ENCODE measurements at places on chromosomes 3 and 15.

GRCh38 chr3:143256416-143256815, 136.8 kb downstream of the CHST2 start:
- DNase-seq = no peak

DNA sequence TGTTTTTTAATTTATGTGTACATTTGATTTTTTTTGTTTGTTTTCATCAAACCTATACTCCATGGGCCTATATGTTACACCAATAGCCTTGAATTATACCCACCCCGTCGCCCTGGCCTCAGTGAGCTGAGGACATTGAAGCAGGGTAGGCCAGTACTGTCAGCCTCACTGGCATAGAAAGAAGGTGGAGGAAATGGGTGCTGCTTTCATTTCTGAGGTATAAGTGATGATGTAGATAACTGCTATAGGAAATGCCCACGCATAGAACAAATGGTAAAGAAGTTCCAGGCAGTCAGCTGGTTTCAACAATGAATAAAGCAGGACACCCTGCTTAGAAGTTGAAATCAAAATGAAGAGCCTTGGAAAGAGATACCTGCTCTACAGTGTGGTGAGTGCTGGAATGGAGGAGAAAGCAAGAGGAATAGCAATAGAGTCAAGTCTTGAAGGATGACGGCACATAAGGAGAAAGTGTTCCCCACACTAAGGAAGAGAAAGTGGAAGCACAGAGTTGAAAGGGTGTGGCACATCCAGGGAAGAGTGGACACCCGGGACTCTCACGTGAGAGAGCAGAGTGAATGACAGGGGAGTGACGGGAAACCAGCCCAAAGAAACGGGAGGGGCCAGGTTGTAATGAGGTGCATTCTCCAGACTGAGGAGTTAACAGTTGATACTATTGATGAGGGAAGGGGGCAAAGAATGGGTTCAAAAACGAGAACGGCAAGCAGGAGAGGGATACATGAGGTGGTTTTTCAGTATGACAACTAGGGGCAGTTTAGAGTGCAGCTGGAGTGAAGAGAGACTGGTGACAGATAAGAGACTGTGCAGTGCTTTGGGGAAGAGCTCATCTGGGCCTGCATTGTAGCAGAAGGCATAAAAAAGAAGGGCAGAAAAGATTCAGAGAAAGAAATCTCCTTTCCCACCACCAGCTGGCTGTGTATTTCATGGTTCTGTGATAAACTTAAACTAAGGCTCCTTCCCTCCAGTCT, 70.5 kb downstream of the KLHL25 start:
- peak; percentile 16 for DNase-seq

DNA sequence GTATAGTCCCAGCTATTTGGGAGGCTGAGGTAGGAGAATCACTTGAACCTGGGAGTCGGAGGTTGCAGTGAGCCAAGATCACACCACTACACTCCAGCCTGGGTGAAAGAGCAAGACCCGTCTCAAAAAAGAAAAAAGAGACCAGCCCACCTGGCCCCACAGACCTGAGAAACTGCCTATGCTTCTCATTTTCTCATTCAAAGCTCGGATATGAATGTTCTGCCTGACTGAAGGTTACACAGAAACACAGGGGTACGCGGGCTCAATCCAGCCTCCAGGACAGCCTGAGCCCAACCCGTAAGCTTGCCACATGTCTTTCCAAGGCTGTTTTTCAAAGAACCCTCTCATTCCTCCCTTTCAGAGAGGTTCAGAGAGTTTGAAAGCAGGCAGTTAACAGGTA, 9.7 kb upstream of the LRRC15 start:
- DNase-seq = no peak

DNA sequence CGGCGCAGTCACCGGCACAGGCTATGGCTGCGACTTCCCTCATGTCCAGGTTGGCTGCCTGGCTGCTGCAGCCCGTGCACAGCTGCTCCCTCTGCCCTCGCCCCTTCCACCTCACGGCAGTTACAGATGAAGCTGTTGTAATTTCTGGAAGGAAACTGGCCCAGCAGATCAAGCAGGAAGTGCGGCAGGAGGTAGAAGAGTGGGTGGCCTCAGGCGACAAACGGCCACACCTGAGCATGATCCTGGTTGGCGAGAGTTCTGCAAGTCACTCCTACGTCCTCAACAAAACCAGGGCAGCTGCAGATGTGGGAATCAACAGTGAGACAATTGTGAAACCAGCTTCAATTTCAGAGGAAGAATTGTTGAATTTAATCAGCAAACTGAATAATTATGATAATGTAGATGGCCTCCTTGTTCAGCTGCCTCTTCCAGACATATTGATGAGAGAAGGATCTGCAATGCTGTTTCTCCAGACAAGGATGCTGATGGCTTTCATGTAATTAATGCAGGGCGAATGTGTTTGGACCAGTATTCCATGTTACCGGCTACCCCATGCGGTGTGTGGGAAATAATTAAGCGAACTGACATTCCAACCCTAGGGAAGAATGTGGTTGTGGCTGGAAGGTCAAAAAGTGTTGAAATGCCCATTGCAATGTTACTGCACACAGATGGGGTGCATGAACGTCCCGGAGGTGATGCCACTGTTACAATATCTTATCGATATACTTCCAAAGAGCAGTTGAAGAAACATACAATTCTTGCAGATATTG, 13.2 kb upstream of the GNB4 start:
- peak; percentile 6 for DNase-seq

DNA sequence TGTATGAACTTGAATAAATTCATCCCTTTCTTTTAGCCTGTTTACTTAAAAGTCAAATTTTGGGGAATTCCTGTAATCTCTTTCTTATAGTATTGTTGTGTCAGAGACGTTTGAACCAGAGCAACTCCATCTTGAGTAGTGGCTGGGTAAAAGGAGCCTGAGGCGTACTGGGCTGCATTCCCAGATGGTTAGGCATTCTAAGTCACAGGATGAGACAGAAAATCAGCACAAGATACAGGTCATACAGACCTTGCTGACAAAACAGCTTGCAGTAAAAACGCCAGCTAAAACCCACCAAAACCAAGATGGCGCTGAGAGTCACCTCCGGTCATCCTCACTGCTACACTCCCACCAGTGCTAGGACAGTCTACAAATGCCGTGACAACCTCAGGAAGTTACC, 94.5 kb downstream of the P3H2 start:
- no peak for DNase-seq

- DNase-seq = peak; percentile 88
Measured at GRCh38 chr15:64010719-64011118, 35.6 kb downstream of the DAPK2 start.

DNA sequence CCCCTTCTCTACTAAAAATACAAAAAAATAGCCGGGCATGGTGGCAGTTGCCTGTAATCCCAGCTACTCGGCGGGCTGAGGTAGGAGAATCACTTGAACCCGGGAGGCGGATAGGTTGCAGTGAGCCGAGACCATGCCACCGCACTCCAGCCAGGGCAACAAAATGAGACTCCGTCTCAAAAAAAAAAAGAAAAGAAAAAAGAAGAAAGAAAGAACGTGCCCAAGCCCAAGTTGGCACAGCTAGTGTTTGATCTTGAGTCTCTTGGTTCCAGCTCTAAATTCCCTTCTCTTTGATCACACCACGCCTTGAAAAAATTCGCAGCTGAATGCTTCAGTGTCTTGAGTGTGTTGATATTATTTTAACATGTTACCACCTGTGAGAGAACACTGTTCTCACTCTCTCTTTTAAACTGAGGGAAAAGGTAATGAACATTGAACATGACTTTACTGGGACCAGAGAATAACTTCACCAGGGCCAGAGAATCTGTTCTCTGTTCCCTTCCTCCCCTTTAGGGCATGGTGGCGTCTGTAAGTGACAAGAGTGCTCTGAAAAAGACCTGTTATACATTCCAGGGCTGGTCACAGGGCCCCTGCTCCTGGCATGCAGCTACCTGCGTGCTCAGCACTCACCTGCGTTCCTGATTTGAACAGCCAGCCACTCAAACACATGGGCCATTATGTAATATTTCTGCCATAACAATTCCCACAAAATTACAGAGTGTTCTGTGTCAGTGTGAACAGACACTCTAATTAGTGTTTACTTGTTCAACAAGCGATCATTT, 19.0 kb downstream of the SLCO3A1 start:
- no peak for DNase-seq

GRCh38 chr3:26145769-26146168, 355.9 kb downstream of the OXSM start:
- no peak for DNase-seq

GRCh38 chr3:23002836-23003732, 200.0 kb upstream of the UBE2E2 start:
- no peak for DNase-seq

DNA sequence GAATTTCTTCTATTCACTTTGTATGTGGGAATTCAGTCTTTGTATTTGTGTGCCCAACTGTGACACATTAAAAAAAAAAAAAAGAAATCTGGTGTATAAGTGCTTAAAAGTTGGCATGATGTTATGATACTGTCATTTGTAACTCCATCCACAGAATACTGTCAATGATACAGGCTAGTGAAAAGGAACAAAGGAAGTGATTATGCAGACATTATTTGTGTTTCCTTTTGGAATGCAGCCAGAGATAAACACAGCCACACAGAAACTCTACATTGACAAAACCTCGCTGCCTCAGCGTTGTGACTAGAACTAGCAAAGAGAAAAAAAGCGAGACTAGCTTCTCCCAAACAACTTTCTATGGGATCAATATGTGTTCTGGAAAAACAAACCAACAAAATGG, 519.2 kb upstream of the AGTR1 start:
- no peak for DNase-seq

DNA sequence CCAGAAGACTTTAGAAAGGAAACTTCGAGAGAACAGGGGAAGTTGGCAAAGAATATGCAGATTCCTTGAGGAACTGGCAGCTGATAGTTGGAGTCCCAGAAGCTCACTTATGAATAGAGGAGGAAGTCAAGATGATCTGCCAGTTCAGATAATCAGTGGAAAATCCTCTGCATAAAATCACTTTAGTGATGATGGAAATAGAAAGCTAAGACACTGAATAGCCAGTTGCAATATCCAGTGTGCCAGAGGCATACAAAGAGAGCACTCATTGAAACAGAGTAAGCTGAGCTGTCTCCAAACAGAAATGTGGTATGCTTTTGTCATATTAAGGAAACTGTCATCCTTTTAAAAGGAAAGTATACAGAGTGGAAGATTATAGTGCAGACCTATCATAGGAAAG, 1207.6 kb downstream of the OTOL1 start:
- DNase-seq = no peak

DNA sequence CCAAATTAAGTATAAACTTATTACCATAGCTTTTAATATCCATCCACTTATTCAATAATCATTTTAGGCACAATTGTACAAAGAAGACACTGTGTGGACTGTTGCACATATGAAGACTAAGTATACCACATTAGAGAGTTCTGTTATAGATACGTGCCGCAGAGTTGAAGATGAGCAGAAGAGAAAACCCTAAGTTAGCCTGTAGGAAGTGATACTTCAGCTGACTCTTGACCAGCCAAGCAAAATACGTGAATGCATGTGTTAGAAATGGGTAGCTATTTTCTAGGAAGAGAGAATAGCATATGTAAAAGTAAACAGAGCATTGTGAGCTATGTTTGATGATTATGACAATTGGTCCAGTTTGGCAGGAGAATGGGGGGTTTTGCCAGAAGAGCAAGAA, 272.0 kb upstream of the ATP11B start:
- no peak for DNase-seq

GRCh38 chr15:60124460-60125070, 120.5 kb downstream of the FOXB1 start:
- no peak for DNase-seq

DNA sequence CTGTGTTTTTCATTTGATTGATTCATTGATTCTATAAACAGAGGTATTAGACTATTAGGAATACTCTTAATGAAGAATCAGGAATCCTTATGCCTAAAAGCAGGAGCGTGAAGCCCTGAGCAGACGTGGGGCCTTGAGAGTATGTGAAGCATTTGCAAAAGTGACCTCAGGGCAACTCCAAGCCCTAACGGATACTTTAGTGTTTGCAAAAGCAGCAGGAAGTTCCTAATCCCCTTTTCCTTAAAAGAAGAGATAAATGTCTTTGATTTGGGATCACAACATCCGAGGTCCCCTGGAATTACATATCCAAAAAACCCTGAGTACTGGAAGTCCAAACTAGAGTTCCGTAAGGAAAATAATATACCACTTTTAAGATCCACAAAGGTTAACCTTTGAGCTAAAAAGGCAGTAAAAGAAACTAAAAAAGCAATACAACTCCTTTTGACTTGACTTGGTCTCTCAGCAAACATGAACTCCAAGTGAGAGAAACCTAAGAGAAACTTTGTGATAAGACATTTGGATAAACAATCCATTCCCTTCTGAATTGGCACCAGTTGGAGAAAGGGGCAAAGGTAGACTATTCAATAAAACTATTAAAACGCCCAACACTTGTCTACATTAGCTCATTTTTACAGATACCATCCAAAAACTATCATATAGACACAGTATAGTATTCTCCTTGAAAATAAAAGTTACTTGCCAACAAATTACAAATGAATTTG, 27.4 kb downstream of the PRTG start:
- no peak for DNase-seq

DNA sequence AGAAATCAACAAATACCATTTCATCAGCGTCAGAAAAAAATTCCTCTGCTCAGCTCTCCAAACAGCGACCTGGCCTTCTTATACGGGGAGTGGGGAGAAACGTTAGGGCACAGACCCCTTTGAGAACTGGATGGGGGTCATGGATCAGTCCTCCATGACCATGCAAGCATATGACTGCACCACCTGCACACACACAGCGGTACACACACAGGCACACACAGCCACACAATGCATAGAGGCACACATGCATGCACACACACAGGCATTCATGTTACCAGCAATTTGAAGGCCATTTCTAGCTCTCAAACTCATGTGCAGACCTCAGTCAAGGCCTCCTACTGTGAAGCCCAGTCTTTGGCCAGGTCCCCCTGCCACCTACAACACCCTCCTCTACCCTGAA, 50.2 kb downstream of the SLC41A3 start:
- no peak for DNase-seq

GRCh38 chr3:192899540-192899982, 18.1 kb downstream of the MB21D2 start:
- DNase-seq = peak; percentile 23

GRCh38 chr3:13505147-13506130, 25.3 kb downstream of the HDAC11 start:
- no peak for DNase-seq

GRCh38 chr15:58551084-58551763, 119.4 kb downstream of the LIPC start:
- DNase-seq = no peak

DNA sequence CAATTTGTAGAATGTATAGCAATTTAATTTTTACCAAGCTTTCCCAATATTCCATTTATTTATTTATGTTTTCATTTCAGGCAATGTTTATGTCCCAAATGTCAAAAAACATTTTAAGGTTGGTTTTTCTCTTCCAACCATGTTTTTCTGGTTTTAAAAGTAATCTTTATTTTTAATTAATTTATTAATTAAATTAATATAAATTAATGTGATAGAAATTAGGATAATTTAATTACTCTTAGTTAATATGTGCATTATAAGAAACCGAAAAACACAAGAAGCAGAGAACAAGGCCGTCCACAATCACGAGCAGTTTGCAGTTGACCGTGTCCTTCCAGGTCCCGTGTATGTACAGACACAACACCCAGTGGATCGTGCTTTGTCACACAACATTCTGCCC, 34.2 kb downstream of the FBXO45 start:
- no peak for DNase-seq

GRCh38 chr3:134929976-134930375, 134.9 kb downstream of the EPHB1 start:
- no peak for DNase-seq

- DNase-seq = peak; percentile 77
Measured at GRCh38 chr15:91852741-91853510, 582 bp upstream of the SLCO3A1 start.

- no peak for DNase-seq
Measured at GRCh38 chr3:69541711-69542088, 155.8 kb upstream of the FRMD4B start.

All from CD4-positive, alpha-beta T cell treated with Interleukin-6 for 4 hours (primary cell).